Right renal cortex interstitium (tissue), 3 donors: ENCODE measurements at places on chromosomes 4 and X.

- DNase-seq, result no peak
Observed at GRCh38 chrX:120768681-120769080, 107.0 kb downstream of the CT47B1 start.

GRCh38 chr4:77903186-77903585, 40.6 kb downstream of the MRPL1 start:
- DNase-seq, result no peak

DNA sequence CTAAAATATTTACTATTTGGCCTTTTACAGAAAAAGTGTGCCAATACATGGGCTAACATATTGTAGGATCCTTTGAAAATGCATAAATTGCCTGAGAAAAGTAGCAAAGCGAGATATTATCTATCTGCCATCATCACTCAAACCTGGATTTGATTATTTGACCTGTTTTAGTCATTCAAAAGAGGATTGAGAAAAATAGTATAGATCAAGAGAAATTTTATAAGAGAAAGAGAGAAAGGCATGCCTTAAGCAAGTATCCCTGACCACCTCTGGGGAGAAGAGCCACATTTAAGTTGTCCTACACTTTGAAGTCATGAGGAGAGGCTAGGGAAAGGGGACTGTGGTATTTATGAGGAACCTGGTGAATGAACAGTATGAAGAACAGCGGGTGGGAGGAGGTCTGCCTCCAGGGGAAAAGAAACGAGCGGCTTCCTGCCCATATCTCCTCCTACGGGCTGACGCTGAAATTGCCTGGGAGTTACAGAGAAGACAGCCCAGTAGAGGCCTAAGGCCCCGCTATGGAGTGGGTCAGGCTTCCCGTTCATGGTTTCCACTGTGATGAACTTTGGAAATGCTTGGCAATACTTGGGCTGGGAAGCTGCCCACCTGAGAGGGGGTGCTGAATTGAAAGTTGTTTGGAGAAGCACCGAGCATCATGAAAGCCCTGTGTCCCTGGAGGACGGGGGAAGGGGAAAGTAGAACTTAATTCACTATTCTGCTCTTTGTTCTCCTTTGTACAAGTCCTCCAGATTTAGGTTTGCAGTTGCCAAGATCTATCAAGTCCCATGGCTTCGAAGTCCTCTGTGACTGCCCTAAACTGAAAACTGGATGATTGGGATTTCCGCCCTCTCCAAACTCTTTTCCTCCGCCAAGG, 106.9 kb upstream of the ACSL4 start:
- DNase-seq, result no peak

DNA sequence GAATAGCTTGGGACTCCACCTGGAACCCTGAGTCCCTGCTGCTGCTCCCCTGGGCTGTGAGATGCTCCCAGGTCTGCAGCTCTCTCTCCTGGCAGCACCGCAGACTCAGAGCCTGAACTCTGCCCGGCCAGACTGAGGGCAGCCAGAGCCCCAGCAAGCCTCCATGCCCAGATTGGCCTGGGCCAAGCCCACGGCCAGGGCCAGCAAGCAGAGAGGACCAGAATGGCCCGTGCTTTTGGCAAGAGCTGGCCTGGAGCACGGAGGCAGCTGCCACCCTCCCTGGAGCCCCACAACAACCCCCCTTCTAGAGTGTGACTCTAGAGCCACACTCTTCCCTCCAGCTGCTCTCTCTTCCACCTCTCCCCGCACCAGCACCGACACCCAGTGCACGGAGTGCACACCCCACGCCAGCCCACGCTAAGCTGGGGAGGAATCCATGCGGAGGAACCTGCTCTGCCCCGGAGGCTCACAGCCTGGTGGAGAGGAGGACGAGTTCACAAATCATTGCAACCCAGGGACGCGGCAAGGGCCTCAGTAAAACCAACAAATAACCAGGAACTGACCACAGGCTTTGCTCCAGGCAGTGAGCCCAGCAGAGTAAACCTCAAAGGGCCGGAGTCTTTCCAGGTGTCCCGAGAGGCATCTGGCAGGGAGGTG, 110.3 kb downstream of the HMX1 start:
- DNase-seq, result no peak

GRCh38 chrX:138711399-138712347, at the start of gene FGF13:
TSS of gene FGF13 (minus strand) at chrX:138711717. CDS start at chrX:138711003, 714 bp downstream.
- no peak for DNase-seq

DNA sequence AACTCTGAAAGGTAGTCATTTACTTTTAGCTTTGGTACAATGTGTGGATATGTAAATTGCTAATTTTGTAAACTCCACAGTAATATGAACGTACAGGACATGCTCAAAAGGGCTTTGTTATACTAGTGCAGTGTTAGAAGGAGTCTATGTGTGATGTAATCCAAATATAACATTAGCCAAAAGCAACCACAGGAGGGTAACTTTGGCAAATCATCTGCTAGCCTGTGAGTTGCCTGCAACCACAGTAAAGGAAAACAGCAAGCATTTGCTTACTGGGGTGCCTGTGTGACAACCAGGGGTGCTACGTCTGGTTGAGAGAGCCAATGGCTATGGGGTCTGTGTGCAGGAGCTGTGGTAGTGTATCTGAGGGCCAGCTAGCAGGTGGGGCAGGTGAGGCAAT, 245.8 kb downstream of the ADAMTS3 start:
- DNase-seq, result no peak

- DNase-seq, result no peak
Observed at GRCh38 chrX:94942603-94943002, 1268.6 kb downstream of the FAM133A start.

DNA sequence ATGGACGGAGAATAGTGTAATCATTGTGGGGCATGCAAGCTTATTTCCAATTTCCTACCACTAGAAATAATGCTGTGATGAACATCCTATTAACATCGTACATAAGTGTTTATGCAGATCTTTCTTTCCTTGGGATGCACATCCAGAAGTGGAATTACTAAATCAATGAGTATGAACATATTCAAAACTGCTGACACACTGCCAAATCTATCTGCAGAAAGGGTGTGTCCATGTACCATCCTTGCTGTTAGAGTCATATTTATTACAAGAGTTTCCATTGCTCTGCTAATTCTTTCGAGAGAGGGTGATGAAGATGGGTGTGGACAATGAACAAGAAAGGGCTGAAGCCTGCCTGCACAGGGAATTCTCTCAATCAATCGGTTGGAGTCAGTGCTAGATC, 82.6 kb downstream of the GPC4 start:
- DNase-seq, result no peak

- no peak for DNase-seq
Observed at GRCh38 chr4:146112389-146112788, 63.1 kb upstream of the LSM6 start.

DNA sequence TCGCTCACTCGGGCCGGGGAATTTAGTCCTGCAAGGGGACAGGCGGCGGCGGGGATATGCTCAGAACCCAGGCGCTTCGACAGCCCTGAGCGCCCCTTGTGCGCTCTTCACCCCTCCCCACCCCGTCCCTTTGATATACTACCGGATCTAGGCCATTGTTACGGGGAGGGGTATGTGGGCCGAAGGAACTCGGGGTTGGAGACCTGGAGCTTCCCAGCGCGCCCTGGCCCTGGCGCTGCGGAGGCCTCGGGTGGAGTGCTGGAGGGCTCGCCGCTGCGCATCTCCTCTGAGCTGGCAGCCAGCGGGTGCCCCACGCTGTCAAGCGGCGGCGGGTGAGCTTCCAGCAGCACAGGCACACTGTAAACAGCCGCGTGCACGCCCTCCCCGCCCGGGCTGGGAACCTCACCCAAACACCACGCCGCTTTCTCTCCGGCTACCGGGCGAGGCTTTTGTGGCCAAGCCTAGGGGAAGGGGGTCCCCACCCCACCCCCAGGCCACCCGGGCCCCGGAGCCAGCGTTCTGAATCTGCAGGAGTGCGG, 54.5 kb upstream of the BCOR start:
- no peak for DNase-seq
